AG09319 (cell line): ENCODE measurements at places on chromosomes 6 and 20.

- no peak for DNase-seq
These were observed 73.9 kb downstream of the PKIB start for GRCh38 chr6:122683989-122684651.

DNA sequence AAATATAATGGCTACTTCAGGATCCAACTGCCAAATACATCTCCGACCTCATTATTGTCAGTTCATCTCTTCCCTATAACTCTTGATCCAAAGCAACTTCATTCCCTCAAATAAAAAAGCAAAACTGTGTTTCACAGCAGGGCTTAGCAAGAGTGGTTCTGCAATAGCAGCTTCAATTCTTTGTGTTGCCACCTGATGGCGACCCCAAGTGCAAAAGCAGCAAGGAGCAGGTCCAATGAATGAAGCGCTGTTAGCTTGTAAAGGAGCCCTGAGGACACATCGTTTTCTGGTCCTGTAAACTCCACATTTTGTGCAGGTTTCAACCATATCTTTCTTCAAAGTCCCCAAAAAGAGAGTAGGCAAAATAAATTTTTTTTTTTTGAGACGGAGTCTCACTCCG lies 19.6 kb downstream of the RTN4IP1 start:
- no peak for DNase-seq

DNA sequence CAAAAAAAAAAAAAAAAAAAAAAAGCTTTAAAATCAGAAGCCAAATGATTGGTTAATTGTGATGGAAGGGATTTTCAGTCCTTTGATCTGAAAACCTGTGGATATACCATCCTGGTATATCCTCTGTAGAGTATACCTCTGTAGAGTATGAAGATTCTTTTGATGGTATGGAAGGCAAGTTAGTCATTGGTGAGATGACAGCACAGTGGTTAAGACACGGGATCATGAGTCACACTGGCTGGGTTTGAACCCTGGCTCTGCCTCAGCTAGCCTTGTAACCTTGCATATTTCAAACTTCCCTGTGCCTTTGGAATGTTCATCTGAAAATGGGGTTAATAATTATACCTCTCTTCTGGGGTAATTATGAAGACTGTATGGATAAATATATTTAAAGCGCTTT lies 179.3 kb downstream of the CARMIL1 start:
- no peak for DNase-seq

DNA sequence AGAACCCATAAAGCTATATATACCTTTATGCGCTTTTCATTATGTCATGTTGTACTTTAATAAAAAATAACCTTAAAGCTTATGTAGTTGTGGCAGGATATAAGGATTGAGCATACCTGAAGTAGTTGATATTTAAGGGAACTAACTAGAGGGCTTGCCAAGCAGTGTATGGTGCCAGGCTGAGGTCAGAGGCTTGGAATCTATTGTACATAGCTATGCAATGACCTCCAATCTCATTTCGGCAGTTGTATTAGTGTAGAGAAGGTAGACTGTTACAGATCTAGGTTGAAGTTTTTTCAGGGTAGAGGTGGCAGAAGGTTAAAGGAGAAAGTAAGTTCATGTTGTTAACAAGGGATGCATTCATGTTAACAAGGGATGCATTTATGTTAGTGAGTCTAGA lies 397.7 kb upstream of the HS3ST5 start:
- DNase-seq: no peak

- no peak for DNase-seq
These were observed 2.5 kb downstream of the BTN1A1 start for GRCh38 chr6:26502626-26503025.

GRCh38 chr20:11137688-11138087 lies 463.9 kb upstream of the JAG1 start:
- DNase-seq: no peak

- no peak for DNase-seq
These were observed 453.8 kb downstream of the DOK5 start for GRCh38 chr20:54929191-54929590.

GRCh38 chr20:45798935-45799642 lies 7.3 kb downstream of the DNTTIP1 start:
- no peak for DNase-seq

GRCh38 chr6:40328986-40329545 lies 258.1 kb downstream of the LRFN2 start:
- DNase-seq: no peak

DNA sequence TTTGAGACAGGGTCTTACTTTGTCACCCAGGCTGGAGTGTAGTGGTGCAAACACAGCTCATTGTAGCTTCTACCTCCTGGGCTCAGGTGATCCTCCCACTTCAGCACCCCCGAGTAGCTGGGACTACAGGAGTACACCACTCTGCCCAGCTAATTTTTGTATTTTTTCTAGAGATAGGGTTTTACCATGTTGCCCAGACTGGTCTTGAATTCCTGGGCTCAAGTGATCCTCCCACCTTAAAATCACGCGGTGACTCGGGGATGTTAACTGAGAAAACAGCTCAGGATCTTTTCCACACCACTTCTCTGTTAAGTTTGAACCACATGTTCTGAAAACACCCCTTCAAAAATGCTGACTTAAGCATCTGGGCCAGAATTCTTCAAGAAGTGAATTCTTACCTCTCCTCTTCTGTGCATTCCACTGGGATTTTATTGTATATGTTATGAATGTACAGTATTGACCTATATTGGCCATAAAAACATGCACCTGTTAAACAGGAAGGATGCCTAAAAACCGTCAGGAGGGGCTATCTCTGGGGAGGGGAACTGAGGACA lies 72.4 kb downstream of the SYTL3 start:
- no peak for DNase-seq

GRCh38 chr6:138765896-138766655 lies 7.5 kb upstream of the CCDC28A start:
- peak; percentile 4 for DNase-seq

GRCh38 chr6:52286798-52287432 lies 2.4 kb upstream of the MCM3 start:
- no peak for DNase-seq

GRCh38 chr6:160300076-160300695 lies 41.6 kb upstream of the SLC22A2 start:
- DNase-seq: no peak

- no peak for DNase-seq
These were observed 152.3 kb downstream of the ZDHHC14 start for GRCh38 chr6:157533048-157533871.

DNA sequence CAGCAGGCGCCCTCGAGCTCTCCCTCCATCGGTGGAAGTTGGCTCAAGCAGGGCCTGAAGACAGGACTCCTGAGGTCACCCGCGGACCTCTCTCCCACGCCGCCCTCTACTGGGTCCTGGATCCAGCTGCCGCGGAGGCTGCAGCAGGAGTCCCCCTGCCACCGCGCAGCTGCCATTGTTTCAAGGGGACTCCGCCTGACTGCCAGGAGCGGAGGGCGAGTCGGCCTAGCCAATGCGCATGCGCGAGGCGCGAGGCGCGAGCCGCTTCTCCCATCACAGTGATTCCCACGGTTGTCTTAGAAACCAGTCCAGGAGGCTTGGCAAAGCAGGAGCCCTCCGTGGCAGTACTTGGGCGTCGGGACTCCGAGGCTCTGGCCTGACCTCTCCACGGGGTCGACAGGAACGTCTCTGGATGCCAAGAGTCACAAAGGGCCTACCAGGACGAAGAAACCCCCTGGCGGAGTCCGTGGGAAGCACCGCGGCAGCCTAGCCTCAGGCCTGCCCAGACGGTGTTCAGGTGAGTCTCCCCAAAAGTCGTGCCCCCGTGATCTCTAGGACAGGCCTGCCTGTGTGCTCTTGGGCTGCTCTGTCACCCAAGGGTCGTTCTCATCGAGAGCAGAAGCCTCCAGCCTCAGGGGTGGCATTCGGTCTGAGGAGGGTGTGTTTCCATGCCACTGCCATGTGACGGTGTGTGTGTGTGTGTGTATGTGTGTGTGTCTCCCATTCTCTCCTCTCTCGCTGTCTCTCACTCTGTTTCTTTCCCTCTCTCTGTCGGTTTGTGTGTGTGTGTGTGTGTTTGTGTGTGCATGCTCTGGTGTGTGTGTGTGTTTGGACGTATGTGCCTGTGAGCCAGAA lies 290.6 kb upstream of the ZNF337 start:
- DNase-seq: no peak

DNA sequence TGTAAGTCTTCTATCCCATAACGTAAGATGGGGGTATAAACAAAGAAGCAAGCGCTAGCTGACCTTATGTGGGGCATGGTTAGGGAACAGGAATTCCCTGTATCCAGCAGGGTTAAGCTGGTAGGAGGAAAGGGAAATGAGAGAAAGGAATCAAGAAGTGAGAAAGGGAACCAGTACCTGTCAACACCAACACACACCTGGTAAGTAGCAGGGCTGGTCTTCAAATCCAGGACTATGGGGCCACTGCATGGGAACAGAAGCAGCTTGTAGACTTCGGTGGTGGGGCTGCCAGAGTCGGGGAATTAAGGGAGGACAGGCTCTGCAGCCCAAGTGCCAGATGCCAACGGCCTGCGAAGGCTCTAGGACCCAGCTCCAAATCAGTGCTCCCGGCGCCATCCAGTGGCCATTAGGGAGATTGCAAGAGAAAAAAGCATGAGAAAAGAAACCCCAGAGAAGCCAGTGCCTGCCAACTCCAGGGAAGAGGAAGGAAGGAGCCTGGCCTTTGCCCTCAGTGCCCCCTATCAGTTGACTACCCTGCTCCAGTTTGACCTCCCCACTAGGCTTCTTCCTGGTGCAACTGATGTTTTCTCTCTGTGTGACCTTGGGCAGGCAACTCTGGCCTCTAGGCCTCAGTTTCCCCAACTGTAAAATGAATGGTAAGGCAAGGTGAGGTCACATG lies 15.8 kb upstream of the RBPJL start:
- peak; percentile 32 for DNase-seq

GRCh38 chr20:49497398-49497669 lies 14.9 kb upstream of the KCNB1 start:
- no peak for DNase-seq

GRCh38 chr6:157075549-157076450 lies 247.5 kb downstream of the TMEM242 start:
- no peak for DNase-seq

GRCh38 chr6:16163066-16163465 lies 34.2 kb downstream of the MYLIP start:
- no peak for DNase-seq

DNA sequence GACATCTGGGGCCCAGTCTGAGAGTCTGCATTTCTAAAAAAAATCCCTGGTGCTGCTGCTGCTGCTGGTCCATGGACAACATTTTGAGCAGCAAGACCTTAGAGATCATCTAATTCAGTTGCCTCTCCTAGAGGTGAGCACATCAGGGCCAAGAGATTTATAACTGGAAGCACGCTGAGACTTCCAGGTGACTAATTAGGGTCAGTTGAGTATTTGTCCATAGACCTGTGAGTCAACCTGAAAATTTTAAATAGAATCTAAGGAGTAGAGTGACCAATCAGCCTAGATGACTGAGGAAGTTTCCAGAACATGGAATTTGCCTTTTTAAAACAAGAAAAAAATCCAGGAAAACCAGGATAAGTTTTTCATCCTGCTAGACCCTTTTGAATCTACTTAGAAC lies 221.4 kb downstream of the PKHD1 start:
- DNase-seq: no peak

- peak; percentile 15 for DNase-seq
These were observed 13.4 kb downstream of the C20orf173 start for GRCh38 chr20:35515949-35516645.

DNA sequence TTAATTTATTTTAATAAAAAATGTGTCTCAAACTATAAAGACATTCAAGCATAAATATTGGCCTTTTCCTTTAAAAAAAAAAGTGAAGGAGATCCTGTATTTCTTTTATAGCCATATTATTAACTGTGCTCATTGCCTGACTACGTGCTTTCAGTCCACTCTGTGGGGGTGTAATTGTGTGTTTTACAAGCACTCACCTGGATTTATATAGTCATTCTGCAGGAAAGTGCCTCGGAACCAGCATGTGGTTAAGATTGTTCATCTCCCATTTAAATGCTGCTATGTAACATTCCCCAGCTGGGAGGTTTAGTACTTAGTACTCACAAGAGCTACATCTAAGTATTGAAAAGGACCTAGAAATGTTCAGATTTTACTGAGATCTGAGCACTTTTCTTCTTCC lies 47.9 kb upstream of the SLC22A16 start:
- no peak for DNase-seq
